ENCODE measurements at places on chromosomes 1 and 21.
A peak's percentile ranks its signal among the peaks of the same experiment; 100 is the strongest.

DNA sequence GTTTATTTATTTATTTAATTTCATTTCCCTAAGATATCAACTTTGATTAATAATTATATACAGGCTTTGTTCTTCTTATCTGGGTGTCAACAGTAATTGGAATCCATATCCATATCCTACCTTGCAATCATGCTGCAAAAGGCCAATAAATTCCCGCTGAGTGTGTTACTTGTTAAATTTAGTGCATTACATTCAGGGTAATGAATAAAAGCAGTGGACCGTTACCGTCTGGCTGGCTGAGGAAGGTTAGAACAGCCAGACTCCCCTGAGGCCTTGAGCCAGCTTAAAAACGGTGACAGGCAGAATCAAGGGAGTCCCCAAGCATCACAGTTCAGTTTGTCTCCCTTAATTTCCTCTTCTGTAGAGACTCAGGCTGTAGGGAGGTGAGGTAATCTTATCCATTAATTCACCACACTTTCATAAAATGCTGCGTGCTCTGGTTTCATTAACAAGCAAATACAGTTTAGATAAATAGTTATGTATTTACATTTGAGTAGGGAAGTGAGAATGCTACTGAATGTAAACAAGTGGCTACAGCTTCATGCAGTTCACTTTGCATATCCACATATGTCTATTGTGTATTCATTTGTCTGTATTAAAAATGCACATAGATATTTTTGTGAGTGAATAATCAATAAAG, 888.2 kb upstream of the CXADR start:
- no peak for DNase-seq

GRCh38 chr1:107529511-107530149, 388.8 kb downstream of the NTNG1 start:
- peak; percentile 24 for DNase-seq

DNA sequence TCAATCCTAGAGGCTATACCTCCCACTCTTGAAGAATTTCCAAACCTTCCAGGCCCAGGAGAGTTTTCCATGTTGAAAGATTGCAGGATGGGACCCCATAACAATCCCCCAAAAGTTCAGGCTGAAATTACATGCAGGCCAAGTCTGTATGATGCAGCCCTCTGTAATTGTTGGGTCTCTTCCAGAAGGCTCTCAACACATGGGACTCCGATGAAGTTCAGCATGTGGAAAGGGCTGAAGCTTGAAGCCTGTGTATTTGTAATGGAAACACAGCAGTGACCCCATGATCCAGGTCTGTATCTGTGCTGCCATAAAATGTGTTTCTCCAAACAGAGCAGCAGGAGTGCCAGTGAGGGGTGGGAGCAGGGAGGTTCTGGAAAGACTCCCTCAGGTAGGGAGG, 202.5 kb upstream of the LYPLAL1 start:
- no peak for DNase-seq

DNA sequence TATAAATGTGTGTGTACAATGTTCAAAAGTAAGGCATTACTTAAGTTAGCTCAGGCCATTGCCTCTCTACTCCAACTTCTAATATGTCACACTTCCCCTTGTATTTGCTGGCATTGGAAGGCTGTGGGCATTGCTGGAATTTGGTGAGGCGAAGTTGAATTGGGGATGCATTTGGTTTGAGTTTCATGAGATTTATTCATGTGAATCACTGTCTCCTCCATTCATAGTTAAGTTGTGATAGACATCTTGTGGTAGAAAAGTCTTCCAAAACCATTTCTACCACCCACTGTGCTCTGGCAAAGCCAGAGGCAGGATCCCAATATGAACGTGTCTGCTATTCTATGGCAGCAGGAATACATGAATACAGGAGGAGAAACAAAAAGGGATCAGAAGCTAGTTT, 397.8 kb upstream of the USP24 start:
- no peak for DNase-seq

DNA sequence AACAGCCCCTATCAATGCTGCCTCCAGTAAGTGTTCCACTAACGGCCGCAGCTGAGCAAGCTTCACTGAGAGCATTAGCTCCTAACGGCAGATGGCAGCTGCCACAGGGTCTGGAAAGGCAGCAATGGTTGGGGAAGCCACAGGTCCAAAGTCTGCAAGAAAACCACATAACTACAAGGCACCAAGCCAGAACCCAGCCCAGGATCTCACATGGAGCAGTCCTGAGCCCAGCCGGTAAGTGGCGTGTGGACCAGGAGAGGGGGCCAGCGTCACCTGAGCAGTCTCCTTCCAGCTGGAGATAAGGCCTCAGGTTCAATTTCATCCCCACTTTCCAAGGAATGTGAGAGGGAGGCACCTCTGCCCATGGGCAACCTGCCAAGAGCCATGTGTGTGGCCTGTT, 13.2 kb downstream of the SYT2 start:
- DNase-seq = no peak

DNA sequence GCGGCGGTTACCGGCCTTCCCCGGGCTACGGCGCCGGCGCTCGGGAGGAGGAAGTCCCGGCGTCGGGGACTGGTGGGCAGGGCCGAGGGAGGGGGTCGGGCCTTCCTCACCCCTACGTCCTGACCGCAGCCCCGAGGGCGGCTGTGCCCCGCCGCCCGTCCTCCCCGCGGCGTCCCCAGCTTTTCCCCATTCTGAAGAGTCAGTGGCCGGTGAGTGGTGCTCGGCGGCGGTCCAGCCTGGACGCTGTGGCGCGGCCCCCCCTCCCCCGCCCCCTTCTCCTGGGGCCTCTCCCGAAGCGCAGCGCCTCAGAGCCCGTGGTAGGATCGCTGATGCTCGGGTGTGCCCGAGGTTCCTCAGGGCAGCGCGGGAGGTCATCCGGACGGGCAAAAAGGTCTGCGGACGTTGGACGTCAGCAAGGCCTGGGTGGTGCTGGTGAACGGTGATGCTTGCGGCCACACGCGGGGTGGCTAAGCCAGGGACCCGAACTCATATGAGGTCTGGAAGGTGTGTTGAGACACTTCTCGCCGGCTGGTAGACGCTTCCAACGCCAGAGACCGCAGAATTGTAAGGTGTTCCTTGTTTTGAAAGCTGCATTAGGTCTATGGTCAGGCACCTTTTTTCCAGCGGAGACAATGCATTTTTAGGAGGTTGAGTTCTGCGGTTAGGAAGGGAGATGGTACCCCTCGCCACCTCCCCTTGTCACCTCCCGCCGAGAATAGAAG, 725 bp downstream of the SLC25A33 start:
- DNase-seq = peak; percentile 56

GRCh38 chr1:38958967-38959366, 17.3 kb upstream of the RHBDL2 start:
- DNase-seq = no peak

GRCh38 chr1:181190364-181191035, 102.0 kb downstream of the IER5 start:
- DNase-seq = no peak

GRCh38 chr1:64135462-64136223, 67.8 kb upstream of the UBE2U start:
- no peak for DNase-seq

- no peak for DNase-seq
These were observed 108.0 kb downstream of the HMGB4 start for GRCh38 chr1:33971913-33972312.

DNA sequence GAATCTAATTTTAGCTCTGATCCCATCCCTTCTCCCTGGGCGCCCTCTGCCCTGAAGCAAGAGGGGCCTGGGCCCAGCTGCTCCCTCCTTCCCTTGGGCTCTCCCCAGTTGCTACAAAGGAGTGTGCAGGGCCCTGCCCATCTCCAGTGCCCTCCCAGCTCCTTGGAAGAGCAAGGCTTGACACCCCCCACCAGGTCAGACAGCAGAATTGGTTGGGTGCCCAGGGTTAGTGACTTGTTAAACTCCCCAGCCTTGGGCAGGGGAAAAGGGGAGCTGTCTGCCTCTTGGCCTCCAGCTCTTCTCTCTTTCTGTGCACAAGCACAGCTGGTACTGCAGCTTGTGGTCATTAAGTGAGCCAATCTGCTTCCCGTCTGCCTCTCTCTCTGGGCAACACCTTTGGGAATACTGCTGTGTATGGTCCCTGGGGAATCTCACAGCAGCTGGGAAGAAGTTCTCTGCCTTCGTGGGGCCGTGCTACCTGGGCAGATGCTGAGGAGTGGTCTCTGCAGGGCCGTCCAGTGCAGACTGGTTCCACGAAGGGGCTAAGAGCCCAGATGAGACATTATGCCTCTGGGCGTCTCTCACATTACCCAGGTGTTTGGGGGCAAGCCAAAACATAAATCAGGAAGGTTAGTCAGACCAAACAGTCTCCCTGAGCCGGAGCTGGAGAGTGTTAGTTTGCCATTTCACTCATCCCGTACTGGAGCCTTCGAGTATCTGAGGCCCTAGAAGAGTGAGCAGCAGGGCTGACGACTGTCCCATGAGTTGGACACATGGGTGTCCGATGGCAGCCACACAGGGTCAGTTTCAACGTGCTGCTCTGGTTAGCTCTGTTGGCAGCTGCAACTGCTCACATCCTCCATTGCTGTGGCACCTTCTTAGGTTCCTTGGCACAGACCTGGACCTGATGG, 37.3 kb downstream of the TMEM53 start:
- no peak for DNase-seq

- DNase-seq = no peak
These were observed 71.6 kb upstream of the C1orf21 start for GRCh38 chr1:184315254-184315653.

DNA sequence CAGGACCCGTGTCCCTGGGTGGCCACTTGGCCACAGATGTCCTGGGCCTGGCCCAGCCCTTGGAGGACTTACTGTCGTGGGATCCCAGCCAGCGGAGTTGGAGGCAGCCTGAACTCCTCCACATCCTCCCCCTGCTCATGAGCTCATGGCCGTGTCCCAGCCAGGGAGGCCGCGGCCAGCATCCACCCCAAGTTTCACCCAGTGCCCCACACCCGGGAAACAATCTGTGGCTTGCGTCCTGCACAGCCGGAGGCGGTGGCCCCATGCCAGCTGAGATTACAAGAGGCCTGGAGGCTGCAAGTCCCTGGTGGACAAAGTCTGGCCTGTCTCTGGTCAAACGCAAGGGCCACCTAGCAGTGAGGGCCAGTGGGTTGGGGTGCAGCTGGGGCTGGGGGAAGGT, 27.5 kb upstream of the TMEM52 start:
- no peak for DNase-seq

DNA sequence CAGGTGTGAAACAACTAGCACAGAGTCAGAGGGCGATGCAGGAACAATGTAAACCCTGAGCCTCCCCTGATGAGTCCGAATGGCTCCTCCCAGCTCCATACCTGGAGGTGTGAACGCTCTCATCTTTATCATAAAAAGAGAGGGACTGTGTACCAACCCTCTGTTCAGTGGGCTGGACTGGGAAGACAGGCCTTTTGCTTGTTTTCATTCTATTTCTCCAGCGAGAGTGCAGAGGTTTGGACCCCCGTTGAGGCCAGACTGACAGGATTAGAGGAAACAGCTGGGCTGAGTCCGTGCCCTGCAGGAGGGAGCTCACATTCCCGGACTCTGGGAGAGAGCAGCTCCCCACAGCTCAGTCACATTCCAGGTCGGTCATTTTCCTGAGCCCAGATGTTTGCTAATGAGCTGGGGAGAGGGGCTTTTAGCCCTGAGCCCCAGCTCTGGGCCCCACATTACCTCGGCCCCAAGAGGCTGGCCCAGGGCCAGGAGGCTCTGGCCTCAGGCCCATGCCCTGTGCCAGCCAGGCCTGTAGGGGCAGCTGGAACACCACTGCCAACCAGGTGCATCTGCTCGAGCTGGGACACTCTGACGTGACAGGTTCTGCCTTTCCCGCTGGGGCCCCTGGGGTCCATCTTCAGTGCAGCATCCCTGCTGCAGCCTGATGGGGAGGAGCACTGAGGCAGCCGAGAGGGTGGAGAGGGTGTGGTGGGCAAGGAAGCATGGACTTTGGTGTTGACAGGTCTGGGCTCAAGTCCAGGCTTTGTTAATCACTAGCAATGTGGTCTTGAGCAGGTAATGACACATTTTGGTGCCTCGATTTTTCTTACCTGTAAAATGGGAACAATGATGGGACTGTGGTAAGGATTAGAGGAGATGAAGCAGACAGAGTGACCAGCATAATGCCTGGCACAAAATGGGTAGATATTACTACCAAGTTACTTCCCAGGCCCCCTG, 3.5 kb upstream of the NBL1 start:
- peak; percentile 60 for DNase-seq

DNA sequence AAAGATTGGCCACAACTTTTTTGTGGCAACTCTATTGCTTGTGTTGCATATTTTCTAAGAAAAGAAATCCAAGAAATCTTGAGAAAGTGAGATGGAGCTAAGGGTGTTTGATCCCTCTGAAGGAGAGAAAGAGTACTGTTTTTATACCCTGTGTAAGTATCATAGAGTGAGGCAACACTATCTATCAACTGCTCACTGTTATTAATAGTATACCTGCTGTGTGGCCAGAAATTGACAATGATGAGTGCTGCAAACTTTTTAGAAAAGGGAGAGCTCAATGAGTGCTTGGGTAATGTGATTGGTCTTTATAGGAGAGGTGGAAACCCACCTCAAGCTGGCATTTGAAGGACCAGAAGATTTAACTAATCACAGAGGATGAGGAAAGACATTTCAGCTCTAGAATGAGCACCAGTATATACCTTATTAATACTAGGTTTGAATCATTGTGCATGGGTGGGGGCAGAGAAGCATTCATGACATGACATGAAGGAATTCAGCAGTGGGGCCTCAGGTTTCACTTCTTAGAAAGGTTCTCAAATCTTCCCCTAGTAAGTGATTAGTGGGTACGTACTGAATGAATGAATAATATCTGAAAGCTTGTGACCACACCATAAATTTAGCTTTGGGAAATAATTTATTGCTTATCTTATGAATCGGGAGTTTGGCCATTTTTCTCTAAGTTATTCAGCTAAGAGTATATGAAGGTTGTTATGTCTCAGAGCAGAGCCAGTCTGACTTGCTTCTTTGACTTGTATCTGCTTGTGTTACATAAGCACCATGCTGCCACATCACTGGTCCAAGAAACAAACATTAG, 169.2 kb upstream of the SGIP1 start:
- DNase-seq = no peak

DNA sequence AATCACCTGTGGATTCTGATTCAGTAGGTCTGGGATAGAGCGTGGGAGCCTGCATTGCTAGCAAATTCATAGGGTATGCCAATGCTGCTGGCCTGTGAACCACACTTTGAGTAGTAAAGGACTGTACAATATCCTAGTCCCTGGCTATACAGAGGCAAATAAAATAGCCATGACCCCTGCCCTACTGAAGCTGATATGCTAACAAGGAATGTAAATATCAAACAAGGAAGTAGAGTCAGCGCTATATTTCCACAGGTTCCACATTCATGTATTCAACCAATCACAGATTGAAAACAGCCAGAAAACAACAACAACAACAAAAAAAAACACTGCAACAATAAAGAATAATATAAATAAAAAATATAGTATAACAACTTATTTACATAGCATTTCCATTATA, 77.8 kb downstream of the TM2D1 start:
- no peak for DNase-seq

- peak; percentile 93 for DNase-seq
These were observed 39.5 kb upstream of the CASZ1 start for GRCh38 chr1:10835822-10836421.

GRCh38 chr1:206513312-206514111, 6.2 kb downstream of the RASSF5 start:
- no peak for DNase-seq

GRCh38 chr1:218353656-218354055, 8.5 kb downstream of the TGFB2 start:
- no peak for DNase-seq

Data from neuronal stem cell (in vitro differentiated cells).